ENCODE measurements at places on chromosomes 7 and 10.

DNA sequence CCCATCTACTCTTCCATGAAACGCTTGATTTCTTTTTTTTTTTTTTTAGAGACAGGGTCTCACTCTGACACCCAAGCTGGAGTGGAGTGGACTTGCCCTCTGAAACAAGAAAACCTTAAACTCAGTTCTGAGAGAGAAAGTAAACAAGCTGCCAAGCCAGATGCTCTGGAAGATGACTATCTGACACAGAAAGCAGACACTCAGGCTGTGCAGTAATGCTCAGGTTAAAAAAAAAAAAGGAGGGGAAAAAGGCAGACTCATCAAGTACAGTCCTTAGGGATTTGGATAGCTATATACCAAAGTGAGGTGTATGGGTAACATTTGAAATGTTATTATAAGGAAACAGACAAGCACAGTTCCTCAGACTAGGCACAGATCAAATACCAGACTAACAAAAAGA lies 80.5 kb downstream of the IDE start:
- DNase-seq, result no peak

DNA sequence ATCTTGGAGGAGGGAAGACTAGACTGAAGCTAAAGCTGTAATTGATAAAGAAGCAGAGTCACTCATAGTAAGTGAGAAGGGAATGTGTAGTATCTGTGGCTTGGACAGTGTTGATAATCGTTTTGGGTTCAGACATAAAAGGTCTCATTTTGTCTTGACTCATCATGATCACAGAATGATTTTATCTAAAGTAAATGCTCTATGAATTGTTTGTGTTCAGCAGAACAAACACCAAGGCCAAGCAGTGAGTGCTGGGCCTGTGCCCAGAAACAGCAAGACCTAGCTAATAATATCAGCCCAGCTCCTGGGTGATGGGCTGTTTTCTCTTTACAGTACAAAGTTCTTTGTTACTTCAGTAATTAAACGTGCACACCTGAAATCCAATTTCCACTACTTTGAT lies 26.7 kb upstream of the CD36 start:
- DNase-seq, result no peak

DNA sequence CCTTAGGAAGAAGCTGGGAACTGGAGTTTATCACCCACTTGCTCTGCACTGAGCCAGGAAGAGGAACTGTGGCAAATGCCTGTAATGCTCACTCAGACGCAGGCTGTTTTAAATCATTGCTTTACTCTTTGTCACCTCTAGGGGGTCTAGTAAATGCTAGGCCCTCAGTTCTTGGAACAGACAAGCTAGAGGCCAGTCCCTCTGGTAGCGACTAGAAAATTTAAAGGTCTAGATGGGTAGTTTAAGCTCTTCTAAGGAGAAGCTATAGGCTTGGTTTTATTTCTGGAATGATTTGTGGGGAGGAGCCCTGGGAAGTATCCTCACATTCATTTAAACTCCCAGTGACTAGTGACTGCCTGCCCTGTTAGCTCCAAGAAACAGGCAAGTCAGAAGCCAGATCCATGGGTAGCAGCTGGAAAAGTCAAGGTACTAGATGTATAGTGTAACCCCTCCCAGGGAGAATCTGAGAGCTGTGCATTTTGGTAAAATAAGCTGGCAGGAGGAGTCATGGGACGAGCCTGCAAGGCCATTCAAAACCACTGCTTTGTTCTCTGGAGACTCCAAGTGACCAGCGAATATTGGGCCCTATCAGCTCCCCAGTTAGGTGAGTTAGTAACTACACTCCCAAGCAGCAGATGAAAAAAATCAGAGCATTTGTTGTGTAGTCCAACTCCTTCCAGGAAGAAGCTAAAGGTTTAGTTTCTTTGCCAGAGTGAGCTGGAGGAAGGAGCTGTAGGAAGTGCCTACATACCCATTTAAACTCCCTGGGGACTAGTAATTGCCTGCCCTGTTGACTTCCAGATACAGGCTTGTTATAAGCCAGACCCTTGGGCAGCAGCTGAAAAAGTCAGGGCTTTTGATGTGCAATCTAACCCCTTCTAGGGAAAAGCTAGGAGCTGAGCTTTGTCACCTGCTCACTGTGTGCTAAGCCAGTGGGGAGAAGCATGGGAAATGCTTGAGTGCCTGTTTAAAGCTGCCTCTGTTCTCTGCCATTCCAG lies 68.9 kb downstream of the DYNC1I1 start:
- no peak for DNase-seq

DNA sequence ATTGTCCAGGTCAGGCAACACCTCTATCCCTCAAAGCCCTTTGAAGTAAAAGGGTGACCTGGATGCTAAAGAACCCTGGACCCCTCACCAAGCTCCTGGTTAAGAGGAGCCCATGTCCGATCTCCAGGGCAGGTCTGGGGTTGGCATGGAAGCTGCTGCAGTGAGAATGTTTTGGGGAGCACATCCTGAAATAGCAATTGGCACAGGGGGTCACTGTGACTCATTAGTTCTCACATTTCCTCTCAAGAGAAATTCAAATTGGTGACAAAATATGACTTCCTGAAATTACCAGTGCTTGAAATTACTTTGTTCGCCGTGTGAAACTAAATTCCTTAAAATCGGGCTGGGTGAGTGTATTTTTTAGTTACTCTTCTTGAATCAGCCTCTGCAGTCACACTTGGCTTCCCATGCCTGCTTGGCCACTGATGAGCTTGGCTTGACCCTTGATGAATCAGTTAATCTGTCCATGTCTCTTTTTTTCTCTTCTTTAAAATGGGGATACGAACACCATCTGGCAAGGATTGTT lies 18.8 kb upstream of the ARHGAP22 start:
- DNase-seq, result no peak

DNA sequence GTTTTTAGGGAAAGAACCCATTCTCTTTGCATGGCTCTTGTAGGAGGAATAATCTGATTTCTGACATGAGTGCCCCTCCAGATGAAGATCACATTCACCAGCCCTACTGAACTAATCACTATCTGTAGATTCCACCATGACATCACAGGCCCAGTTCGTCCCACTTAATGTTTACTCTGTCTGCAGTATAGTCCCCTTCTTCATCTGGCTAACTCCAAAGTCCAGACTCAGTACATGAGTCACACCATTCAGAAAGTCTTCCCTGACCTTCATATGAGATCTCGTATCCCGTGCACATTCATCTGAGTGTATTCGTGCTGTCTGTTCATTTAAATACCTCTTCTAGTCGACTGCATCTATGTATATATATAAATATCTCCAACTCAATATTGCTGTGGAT lies 366.5 kb upstream of the AKR1E2 start:
- DNase-seq, result no peak

GRCh38 chr7:15284396-15284795 lies 277.4 kb downstream of the AGMO start:
- no peak for DNase-seq

DNA sequence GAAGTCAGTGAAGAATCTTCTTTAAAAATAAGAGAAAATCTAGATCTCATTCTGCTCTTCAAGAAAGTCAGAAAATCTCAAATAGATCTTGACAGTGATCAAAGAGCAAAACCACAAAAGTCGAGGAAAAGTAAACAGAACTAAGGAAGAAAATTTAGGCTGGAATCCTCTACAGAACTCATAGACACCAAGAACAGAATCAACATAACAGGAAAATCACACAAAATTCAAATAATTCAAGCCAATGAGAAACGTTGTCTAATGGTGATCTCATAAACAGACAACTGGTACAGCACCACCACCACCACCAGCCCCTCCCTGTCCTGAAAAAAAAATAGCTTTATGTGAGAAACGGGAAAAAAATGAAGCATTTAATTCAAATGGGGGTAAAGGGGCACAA lies 6.9 kb downstream of the ITGB1 start:
- DNase-seq, result no peak

- no peak for DNase-seq
These were observed 4.5 kb downstream of the ADIRF start for GRCh38 chr10:86972613-86973380.

GRCh38 chr7:7693881-7694280 lies 24.5 kb downstream of the RPA3 start:
- no peak for DNase-seq

- no peak for DNase-seq
These were observed 170.2 kb upstream of the HABP2 start for GRCh38 chr10:113382691-113383090.

GRCh38 chr7:43922726-43923125 lies 3.5 kb upstream of the UBE2D4 start:
- DNase-seq, result no peak

DNA sequence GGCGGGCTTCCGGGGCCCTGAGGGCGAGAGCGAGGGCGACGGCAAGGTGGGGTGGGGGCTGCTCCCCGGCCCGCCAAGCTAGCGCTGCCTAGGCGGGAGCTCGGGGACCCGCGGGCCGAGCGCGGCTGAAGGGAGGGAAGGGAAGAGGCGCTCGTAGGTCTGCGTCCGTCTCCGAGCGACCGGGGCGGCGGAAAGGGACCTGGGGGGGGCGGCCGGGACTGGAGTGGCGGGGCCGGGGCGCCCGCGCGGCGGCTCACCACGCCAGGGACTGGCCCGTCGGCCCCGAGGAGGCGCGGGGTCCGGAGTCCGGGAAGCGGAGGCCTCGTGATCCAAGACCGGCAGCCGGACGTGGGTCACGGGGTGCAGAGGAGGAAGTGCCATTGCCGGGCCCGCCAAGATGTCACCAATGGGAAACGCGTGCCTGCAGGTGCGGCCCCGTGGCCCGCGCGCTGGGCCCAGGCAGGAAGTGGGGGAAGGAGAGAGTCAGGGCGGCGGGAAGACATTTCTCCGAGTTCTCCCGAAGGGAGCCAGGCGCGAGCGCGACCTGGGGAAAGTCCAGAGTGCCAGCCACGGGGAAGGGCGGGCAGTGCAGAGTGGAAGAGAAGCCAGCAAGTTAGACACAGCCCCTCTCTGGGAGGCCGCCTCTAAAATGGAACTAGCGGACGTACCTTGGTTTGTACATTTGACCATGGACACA lies 11.9 kb downstream of the HNRNPF start:
- no peak for DNase-seq

DNA sequence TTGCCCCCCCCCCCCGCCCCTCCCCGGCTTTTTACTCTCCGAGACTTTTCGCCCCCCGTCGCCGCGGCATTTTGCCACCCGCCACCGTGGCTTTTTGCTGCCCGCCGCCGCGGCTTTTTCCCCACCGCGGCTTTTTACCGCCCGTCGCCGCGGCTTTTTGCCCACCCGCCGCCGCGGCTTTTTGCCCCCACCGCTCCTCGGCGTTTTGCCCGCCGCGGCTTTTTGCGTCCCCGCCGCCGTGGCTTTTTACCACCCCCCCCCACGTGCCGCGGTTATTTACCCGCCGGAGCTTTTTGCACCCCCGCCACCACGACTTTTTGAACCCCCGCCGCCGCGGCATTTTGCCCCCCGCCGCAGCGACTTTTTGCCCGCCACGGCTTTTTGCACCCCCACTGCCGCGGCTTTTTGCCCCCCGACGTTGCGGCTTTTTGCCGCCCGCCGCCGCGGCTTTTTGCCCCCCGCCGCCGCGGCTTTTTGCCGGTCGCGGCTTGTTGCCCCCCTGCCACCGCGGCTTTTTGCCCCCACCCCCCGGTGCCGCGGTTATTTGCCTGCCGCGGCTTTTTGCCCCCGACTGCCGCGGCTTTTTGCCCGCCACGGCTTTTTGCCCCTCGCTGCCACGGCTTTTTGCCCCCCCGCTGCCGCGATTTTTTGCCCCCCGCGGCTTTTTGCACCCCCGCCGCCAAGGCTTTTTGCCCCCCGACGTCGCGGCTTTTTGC lies 461.1 kb downstream of the ZNF33B start:
- DNase-seq, result no peak

DNA sequence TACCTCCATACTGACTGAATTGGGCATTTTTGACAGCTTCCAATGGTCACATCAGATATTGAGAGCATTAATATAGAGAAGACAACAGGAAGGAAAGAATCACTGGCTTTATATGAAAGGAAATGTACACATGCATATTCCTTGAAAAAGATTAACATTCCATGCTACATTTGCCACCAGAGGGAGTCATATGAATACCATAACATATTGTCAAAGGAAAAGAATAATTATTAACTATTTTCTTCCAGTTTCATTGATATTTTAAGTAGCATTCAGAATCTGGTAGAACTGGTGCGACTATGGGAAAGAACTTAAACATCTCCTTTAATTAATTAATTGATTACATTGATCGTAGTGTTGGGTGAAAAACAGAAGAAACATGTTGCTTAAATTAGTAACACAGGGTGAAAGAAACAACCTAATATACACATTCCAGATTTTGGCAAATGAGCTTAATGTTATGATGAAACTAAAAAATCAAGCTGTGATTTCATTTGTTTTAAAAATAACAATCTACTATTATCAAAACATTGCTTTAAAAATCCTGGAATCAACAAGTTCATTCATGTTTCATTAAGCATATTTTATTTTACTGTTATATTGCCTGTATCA lies 71.5 kb downstream of the GPR85 start:
- DNase-seq, result no peak

- no peak for DNase-seq
These were observed 158.2 kb downstream of the RNLS start for GRCh38 chr10:88424881-88425280.

DNA sequence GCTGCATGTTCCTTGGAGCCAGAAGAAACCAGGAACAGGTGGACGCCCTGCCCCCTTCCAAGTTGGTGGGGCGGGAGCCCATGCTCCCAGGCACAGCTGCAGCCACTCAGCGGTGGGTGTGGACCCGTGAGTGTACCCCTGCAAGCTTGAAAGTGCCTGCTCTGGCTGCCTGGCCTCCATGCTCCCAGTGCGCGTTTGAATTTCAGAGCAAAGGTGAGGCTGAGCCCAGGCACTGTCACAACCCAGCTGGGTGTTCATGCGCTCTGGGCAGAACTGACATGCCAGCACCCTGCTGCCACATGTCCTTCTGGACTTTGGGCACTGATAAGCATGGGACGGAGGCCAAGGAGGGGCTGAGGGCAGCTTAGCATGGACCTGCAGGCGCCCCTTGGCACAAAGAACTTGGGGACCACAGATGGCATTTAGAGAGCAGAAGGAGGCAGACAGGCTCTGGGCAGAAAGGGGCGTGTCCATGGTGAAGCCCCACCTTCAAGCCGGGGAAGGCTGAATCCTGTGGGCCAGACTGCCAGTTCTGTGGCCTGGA lies 402.0 kb upstream of the NRG3 start:
- no peak for DNase-seq

DNA sequence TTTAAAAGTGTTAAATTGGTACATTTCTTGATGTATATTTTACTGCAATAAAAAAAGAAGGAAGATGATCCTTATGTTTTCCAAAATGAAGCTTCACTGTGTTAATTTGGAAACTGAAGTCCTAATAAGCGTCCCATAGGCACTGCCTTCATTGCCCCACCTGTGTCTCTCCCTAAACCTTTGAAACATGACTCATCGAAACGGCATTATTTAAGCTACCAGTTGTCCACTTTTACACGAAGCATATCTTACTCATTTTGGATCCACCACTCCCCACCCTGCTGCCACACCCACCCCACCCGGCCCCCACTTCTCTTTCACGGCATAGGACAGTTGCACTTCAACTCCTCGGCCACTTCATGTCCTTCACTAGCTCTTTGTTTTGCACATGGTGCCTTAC lies 85.5 kb downstream of the KIAA1549 start:
- no peak for DNase-seq

GRCh38 chr10:98193037-98193436 lies 58.6 kb downstream of the R3HCC1L start:
- DNase-seq, result no peak

- DNase-seq, result no peak
These were observed 54.8 kb upstream of the FGL2 start for GRCh38 chr7:77254429-77254828.

- DNase-seq, result peak; percentile 4
These were observed 514 bp downstream of the RNF216 start for GRCh38 chr7:5780801-5781496.

- DNase-seq, result no peak
These were observed 46.2 kb downstream of the GRK5 start for GRCh38 chr10:119253433-119254174.

Measured in stimulated activated CD8-positive, alpha-beta memory T cell treated with anti-CD3 and anti-CD28 coated beads, Interleukin-2, amount 100 ng/mL, for 1 hour (primary cell).